ENCODE measurements at places on chromosomes 3 and 15.

- DNase-seq = no peak
Measured at GRCh38 chr3:47614788-47615187, 36.1 kb upstream of the CSPG5 start.

DNA sequence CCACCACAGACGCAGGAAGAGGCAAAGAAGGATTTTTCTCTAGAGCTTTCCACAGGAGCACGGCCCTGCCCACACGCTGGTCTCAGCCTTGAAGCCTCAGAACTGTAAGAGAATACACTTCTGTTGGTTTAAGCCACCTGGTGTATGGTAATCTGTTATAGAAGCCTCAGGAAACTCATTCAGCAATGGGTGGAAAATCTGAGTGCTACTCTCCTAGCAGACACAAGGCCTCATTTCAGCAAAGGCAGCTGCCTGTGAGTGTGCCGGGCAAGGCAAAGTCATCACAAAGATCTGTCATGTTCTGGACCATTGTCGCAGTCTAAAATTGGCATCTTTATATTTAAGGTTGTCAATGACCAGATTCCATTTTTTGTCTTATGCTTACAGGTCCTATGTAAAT is 31.0 kb downstream of the ATP10A start:
- no peak for DNase-seq

DNA sequence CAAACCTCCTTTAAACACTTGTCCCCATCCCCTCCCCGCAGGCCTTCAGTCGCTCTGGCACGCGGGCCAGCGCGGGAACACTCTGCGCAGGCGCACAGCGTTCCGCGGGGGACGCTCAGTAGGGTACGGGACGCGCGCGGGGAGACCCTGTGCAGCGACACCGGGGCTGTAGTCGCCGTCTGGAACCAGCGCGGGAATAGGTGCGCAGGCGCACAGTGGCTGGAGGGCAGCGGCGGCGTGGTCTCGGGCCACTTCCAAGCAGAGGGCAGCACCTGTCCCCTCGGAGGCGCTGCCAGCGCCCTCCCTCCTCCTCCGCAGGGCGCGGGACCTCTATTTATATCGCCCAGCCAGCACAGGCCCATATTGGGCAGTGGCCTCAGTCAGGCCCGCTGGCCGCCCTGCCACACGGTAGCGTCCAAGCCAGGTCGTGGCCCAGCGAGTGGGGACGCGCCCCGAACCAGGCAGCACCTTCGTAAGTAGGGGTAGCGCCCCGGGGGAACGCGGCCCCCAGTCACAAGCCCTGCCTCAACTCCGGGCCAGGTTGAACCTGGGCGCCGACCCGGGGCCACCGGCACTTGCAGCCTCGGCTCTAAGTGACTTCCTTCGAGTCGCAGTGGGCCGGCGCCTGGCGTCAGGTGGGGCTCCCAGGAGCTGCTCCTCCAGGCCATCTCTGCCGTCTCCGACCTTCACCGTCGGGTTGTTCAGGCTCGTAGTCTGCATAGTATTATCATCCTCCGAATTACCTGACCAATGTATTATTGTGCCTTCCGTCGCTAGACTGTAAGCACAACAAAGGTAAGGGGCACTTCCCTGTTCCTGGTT is at the start of gene KBTBD12:
TSS of gene KBTBD12 (plus strand) at position 118 of the 822 bp plus-strand sequence. CDS start 7,830 bp downstream, outside the sequence.
- no peak for DNase-seq

DNA sequence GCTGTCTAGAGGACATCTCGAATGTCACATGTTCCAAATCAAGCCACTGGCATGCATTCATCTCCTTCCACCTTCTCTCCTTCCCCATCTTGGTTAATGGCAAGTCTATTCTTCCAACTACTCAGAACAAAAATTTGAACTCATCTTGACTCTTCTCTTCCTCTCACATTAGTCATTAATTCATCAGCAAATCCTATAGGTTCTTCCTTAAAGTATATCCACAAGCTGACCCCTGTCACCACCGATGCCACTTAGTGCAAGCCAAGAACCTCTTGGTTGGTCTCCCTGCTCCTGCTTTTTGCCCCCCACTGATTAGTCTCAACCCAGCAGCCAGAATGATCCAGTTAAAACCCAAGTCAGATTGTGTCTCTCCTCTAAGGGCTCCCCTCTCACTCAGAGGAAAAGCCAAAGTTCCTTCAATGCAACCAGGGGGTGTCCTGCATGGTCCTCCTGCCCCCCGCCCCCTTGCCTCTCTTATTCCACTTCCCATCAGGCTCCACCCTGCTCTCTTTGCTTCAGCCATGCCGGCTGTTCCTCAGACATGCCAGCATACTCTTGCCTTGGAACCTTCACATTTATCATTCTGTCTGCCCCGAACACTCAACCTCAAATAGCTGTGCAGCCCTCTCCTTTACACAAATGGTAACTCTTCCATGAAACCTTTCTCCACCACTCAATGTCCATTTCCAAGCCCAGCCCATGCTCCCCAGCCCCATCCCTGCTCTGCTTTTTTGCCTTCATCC is 1.0 kb upstream of the GALNT15 start:
- no peak for DNase-seq

DNA sequence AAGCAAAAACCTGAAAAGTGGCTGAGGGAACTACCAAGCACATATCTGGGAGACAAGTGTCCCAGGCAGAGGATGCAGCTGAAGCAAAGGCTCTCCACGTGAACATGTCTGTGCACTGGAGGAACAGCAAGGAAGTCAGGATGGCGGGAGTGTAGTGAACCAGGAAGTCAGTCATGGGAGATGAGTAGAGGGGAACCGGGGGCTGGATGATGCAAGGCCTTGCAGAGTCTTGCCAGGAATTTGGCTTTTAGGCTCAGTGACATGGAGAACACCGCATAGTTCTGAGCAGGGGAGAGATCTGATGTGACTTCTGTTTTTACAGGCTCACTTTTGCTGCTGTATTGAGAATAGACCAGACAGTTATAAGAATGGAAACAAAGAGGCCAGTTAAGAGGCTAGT is 19.0 kb downstream of the C2CD4A start:
- no peak for DNase-seq

DNA sequence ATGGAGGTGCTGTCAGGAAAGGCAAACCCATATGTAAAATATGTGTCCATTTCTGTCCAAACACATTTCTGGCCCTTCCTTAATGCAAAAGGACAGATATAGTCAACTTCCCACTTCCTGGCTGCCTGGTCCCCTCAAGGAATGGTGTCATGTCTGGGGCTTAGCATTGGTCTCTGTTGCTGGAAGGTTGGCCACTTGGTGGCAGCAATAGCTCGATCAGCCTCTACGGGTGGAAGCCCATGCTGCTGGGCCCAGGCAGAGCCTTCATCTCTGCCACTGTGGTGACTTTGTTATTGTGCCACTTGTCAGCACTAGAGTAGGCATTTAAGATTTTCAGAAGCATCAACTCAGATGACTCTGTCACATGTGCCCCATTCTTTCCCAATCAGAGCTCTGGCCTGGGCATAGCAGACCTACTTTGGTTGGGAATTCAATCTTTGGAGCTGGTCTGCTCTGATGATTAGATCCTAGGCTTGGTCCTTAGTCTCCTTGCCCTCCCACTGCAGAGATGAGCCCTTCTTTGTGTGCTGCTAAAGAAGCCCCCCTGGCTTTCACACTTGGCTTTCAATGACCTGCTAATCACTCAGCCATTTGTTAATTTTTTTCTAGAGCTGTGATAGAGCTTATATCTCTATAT is 51.0 kb upstream of the SPSB4 start:
- DNase-seq = peak; percentile 25

GRCh38 chr15:34654625-34655024 is 71.2 kb upstream of the GOLGA8B start:
- DNase-seq = no peak

GRCh38 chr3:78845605-78846004 is 922.2 kb downstream of the ROBO1 start:
- no peak for DNase-seq

DNA sequence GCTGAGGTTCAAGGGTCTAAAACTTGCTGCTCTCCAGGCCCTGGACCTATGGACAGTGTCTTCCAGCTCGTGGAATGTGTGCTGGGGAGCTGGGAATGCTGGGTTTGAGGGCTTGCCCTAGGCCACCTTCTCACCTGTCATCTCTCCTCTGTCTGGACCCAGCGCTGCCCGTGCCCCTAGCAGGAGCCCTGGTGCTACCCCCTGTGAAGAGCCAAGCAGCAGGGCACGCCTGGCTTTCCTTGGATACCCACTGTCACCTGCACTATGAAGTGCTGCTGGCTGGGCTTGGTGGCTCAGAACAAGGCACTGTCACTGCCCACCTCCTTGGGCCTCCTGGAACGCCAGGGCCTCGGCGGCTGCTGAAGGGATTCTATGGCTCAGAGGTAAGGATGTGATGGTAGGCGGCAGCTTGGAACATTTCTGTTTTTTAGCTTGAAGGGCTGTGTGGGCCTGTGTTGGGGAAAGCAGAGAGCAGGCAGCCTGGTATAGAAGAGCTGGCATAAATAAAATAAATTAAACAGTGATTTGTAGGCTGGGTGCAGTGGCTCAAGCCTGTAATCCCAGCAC is 5.1 kb downstream of the CHRD start:
- DNase-seq = no peak

DNA sequence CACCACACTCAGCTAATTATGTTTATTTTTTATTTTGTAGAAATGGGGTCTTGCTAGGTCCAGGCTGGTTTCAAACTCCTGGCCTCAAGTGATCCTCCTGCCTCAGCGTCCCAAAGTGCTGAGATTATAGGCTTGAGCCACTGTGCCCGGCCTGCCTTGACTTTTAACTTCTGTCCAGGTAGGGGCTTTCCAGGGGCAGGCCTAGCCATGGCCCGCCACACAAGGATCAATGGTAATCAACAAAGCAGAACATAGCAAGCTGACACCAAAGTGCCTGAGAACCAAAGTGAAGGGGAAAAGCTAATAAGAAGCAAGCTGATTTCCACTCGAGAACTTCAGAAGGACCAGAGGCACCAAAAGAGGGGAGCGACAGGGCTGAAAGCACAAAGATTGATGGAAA is 9.4 kb upstream of the CRTC3 start:
- DNase-seq = no peak

- DNase-seq = peak; percentile 69
Measured at GRCh38 chr3:55486101-55486856, 827 bp downstream of the WNT5A start.

GRCh38 chr3:125221831-125222230 is 9.3 kb upstream of the SLC12A8 start:
- no peak for DNase-seq

- DNase-seq = no peak
Measured at GRCh38 chr15:45891766-45892165, 256.9 kb downstream of the SQOR start.

DNA sequence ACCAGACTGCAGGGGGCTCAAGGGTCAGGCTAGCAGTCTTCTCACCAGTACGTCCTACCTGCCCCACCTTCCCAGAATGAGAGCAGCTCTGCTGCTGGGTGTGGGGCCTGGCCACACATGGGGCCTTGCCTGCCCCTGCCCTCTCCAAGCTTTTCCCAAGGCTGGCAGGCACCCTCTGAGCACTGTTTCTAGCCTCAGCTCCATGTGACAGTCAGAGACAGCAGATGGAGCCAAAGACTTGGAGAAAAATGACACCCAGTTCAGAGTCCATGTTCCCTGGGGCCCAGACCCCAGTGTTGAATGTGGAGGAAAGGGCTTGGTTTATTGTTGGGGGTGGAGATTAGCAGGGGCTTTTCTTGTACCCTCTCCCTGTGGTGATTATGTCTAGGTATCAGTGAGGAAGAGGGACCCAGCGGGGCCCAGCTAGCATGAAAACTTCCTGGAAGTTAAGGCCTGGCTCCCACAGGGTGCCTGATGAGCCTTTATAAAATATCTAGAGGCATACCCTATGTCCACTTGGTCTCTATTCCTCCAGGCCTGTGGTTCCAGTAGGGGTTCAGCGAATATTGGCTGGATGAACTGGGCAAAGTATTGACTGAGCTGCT is 153.8 kb downstream of the EEFSEC start:
- no peak for DNase-seq

DNA sequence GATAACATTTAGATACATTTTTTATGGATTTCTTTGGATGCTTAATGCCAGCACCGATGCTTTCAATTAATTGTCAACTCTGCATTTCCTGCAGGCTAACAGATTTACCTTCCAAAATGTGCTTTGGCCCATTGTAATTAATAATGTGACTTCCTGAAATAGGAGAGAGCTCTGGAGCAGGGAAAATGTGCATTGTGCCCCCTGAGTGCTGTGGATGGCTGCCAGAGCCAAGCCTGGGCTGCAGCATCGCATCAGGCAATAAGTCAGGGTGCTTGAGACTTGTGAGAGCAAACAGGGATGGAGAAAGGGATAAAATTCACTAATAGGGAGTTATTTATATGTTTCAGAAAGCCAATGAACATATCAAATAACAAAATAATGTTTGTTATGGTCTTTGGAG is 133.8 kb downstream of the MOBP start:
- DNase-seq = no peak

DNA sequence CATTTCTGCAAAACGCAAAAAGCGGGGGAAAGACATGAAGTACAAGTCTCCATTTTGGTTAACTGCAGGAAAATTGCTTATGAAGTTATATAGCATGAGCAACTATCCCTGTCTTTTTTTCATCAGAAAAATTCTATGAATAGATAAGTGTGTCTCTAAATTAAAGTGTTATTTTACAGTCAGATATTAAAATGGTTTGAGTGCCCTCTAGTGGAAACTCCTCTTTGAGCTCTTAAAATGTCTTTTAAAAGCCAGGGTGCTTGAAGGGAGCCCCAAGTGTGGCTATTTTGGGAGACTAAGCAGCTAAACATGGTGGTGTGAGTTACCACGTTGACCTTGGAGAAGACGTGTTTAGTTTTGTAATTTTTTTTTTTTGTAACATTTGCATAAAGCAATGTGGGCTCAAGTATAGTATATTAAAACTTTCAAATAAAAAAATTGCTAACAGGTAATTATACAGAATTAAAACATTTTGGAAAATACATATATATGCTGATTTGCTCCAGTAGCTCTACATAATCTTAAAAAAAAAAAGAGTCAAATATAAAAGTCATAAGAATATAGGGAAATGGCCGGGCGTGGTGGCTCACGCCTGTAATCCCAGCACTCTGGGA is 77.2 kb downstream of the PPP2R3A start:
- peak; percentile 48 for DNase-seq

- peak; percentile 68 for DNase-seq
Measured at GRCh38 chr3:56207922-56208321, 260.3 kb downstream of the ERC2 start.

DNA sequence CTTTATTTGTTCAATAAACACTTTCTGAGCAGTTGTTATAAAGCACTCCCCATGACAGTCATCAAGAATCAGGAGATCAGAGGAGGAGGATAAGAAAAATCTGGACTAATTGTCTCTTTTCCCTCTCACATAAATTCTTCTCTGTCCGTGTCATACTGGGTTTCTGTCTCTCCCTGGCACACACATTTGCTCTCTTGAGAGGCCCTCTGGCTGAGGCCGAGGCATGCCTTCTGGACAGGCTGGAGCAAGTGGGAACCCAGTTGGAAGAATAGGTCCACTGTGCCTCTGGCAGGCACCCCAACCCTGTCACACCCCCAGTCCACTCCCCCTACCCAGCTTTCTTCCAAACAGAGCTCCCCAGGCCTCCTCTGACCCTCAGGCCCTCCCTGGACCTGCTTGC is 315.8 kb downstream of the UACA start:
- no peak for DNase-seq

All from fibroblast of skin of left quadriceps (primary cell).